HCT116 (cell line): ENCODE measurements at places on chromosomes 13 and 19.

DNA sequence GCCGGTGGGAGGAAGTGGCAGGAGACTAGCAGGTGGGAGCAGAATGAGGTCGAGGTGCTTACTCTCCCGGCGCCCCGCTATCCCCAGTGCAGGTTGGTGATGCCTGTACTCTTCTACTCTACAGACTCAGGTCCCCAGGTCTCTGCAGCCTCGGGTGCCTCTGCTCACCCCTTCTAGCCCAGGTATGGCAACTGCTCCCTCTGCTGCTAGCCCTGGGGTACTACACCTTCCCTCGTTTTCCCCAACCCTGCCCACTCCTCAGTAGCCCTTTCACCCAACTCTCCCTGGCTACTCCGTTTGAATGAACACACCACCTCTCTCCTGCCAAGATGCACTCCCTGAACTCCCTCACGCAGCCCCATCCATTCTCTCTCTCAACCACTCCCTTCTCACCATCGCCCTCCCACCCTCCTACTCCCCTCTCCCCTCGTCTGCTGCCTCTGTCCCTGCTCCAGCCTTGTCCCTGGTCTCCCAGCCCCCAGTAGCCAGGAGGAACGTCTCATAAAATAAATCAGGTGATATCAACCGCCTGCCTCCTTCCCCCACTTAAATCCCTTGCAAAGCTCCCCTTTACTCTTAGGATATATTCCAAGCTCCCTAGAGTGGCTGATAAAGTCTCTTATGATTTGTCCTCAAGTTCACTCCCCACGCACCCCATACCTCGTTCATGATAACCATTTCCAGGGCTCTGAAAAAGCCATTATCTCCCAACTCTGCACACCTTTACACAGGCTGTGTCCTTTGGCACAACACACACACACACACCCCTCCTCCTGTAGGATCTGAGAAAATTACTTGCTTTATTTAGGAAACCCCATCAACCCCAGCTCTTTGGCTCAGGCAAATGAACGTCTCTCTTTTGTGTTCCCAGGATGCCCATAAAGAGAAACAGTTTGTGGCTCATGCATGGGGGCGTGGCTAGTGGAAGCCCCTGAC, 8.2 kb upstream of the MEIS3 start:
- peak; percentile 44 for DNase-seq

- DNase-seq: no peak
These were observed 9.6 kb downstream of the PLIN4 start for GRCh38 chr19:4508698-4509097.

DNA sequence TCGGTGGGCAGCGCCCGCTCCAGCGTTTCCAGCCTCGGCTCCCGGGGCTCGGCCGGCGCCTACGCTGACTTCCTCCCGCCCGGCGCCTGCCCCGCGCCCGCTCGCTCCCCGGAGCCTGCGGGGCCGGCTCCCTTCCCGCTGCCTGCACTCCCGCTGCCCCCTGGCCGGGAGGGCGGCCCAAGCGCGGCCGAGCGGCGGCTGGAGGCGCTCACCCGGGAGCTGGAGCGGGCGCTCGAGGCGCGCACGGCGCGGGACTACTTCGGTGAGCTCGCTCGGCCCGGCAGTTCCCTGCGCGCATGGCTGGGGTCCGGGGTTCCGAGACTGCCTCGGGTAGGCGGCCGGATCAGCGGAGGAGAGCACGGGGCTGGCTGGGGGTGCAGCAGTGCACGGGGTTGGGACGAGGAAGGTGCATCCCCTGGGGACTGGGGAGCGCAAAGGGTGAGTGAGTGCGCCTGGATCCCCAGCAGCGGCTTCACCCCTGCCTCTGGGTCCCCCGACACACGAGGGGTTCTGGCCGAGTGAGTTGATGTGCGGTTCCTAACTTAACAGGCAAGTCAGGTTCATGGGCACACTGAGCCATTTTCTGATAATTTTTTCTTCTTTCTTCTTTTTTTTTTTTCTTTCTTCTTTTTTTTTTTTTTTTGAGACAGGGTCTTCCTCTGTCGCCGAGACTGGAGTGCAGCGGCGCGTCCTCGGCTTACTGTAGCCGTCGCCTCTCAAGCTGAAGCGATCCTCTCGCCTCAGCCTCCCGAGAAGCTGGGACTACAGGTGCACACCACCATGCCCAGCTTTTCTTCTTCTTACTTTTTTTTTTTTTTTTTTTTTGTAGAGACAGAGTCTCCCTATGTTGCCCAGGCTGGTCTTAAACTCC, 1.1 kb downstream of the WTIP start:
- DNase-seq: no peak

GRCh38 chr13:100333141-100333540, 244.2 kb downstream of the PCCA start:
- DNase-seq: no peak

- no peak for DNase-seq
These were observed 83.7 kb downstream of the AKAP11 start for GRCh38 chr13:42355491-42356183.

DNA sequence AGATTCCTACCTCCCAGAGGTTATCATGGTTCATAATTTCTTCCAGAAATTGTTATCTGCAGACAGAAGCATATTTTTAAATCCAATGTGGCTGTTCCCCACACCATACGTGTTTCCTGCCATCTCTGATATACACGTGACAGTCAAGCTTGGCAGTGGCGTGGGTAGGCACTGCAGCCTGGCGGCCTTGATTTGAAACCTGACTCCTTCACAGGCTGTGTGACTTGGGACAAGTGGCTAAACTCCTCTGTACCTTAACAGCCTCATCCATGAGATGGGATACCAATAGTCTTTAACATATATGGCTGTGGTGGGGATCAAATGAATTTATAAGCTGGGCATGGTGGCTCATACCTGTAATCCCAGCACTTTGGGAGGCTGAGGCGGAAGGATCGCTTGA, 33.2 kb downstream of the DPF1 start:
- no peak for DNase-seq

DNA sequence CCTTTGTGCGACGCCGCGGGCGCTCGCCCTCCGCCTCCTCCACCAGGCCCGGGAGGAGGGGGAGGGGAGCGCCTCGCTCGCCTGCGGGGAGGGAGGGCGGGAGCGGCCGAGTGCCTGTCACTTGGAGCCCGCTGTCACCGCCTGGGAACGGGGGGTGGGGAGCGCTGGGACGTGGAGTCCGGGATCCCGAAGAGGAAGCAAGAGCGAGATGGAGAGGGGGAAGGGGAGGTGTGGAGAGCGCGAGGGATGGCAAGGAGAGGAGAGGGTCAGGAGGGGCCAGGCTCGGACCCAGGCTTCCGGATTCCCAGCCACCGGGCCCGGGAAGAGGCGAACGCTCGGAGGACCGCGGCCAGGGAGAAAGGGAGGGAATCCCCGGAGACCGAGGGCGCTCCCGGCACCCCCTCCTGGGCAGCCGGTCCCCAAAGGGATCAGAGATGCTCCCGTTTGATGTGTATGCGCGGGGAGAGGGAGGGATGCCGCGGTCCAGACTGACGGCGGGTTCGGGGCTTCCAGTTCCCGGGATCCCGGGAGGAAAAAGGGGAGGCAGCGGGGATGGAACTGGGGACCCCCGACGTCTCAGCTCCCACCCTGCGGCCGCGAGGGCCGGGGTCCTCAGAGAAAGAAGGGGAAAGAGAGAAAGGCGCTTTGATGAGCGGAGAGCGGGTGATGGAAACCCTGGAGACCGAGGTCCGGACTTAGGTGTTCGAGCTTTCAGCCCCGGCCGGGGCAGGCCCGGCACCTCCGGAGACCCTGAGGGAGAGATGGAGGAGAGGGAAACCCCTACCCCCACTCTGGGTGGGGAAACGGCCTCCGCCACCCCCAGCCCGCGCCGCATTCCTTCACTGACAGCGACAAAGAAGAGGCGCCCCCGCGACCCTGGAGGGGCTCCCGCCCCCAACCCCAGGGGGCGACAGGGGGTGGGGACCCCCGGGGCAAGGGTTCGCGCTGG, 4.7 kb upstream of the DPF1 start:
- DNase-seq: no peak

DNA sequence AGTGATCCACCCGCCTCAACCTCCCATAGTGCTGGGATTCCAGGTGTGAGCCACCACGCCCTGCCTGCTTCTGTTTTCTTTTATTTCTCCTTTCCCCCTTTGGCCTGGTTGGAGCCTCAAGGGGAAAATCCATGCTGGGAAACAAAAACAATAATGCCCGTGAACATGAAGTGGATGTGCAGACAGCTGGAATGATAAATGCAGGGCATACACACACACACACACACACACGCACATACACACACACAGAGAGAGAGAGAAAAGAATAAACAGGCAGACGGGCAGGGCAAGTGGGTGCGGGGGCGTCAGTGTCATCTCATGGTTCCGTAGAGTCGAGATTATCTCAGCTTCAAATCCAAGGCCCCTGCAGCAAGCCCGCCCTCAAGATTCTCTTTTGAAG, 4.4 kb upstream of the PLEKHF1 start:
- no peak for DNase-seq

DNA sequence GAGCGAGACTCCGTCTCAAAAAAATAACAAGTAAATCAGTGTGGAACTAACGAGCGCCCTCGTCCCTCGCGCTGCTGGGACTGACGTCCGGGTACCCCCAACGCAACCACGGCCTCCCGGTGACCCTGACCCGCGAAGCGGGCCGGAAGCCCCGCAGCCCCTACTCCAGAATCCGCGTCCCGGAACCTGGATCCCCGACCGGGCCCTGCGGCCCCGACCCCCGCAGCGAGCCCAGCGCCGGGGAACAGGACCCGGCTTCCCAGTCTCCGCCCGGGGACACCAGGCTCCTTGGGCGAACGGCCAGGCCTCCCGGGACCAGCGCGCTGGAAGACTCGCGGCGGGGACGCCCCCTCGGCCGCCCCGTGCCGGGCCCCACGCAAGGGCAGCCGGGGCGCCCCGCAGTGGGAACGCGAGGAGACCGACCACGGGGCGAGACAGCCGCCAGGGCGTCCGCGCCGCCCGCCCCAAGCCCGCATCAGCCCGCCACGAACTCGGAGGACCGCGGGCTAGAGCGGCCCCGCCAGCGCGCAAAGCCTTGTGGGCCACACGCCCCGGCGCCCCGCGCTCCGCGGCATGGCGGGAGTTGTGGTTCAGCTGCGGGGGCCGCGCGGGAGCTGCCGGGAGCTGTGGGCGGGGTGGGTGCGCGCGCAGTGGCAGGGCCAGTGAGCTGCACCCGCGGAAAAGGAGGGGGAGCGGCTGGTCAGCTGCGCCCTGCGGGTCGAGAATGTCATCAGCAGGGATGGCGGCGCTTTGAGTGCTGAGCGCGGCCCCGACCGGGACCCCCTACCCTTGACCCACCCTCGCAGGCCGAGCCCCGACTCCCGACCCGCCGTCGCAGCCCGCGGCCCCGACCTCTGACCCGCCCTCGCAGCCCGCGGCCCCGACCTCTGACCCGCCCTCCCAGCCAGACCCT, 7.5 kb upstream of the MADCAM1 start:
- peak; percentile 84 for DNase-seq

DNA sequence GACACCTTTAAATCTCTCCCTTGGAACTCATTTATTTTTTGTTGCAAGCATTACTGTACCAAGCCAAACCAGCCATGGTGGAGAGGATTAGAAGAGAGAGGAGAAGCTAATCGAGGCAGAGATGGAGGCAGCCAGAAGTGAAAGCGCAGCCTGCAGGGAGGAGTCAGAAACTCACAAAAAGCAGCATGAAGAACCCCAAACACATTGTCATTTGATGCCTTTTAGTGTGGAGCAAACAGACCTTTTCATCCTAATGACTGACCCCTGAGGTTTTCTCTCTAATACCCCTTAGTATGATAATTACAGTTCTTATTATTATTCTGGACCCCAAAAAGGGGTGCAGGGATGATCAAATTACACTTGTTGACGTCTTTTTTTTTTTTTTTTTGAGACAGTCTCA, 62.5 kb downstream of the TNFRSF19 start:
- no peak for DNase-seq

DNA sequence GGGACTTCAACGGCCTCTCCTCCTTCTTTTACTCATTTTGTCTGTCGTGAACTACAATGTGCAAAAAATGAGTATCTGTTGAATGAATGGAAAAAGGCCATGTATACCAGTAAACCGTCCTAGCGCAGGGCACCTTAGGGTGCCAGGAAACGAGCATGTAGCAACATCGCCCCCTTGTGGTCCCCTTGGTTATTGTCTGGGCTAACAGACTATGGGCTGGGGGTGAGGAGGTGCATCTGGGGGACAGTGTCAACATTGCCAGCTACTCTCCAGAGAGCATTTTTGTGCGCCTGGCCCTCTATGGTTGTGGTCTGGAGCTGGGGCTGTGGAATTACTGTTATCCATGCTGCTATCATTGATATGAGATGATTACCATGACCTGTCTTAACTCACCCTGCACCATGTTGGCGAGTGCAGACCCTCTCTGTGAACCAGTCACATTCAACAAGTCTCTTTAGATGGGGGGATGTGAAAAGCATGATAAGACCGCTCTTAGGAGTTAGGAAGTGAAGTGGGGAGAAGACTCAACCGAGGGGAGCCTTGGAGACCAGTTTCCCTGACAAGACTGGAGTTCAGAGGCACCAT, 22.8 kb upstream of the SIGLEC11 start:
- DNase-seq: peak; percentile 26

DNA sequence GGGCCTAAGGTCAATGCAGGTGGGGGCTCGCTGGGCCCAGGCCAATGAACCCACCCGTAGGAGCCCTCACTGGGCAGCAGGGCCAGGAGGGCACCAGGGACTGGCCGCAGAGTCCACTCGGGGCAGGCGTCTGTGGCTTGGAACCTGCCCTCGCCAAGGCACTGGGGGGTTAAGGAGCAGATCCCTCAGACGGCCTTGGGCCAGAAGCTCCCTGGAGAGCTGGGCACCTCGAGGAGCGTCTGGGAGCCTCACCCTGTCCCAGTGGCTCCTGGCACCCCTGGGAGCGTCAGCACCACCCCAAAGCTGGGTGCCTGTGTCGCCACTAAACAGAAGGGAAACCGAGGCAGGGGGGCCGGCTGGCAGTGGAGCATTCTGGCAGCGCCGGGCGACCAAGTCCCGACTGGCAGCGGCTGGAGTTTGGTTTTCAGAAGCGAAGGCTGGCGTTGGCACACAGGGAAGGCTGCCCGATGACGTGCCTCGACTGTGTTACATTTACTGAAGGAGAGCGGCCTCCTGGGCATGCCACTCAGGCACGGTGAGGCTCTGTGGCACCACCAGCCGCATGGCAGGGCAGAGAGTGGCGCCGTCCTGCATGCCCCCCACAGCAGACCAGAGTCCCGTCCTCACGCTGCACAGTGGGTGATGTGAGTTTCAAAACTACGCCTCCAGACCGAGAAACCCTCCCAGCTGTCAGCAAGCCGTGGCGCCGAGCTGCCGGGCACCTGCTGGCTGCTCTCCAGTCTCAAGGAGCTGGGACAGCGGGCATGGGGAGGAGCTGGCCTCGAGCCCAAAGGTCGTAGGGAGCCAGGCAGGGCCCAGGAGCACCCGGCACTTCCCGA, 9.2 kb upstream of the MEX3D start:
- DNase-seq: no peak

DNA sequence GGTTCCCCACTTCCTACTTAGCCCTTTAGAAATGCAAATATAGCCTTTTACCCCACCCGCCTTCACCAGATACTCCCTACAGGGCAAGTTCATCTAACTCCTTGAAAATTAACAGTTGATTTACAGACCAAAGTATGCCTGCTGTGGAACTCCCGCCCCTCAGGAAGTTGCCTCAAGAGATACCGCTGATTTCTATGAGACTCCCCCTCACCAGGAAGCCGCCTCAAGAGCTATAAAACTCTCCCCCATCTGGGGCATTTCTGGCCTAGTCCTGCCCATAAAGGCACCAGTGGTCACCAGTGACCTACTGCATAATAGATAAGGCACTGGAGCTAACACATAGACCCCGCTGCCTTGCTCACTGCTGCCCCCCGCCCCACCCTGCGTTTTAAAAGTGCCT, 201.7 kb upstream of the UBL3 start:
- DNase-seq: no peak

GRCh38 chr19:44557933-44558332, 28.5 kb upstream of the CEACAM20 start:
- DNase-seq: no peak

GRCh38 chr13:90613076-90613795, 734.3 kb upstream of the MIR17HG start:
- DNase-seq: no peak

GRCh38 chr19:32427536-32427935, 22.0 kb downstream of the DPY19L3 start:
- no peak for DNase-seq
